Cortex of kidney (tissue), 1 donor: ENCODE measurements at places on chromosomes 5 and 9.

- no peak for DNase-seq
Measured at GRCh38 chr9:83070261-83070660, 7.3 kb upstream of the RASEF start.

DNA sequence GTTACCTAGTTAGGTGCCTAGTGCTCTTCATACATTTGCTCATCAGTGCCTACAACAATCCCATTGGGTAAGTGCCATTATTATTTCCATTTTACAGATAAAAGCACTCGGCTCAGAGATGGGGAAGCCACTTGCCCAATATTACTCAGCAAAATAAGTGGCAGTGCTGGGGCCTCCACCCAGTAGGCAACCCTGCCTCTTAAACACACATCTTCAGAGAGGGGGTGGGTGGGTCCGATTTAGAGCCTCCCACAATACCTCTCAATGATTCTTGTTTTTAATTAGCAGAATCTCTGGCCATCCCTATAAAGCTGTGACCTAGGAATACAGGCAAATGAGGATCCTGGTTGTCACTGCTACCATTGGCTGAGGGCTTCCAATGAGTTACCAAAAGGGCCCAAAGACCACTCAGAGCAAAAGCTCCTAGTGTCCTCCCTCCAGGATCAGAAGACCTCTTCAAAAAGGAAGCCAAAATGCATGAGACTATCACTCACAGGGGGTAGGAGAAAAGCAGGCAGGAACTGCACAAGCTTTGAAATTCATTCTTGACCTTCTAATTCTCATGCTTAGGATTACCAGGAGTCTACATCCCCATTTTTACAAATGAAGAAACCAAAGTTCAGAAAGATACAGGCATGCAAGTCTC is 36.1 kb upstream of the UBE2D2 start:
- DNase-seq: no peak

DNA sequence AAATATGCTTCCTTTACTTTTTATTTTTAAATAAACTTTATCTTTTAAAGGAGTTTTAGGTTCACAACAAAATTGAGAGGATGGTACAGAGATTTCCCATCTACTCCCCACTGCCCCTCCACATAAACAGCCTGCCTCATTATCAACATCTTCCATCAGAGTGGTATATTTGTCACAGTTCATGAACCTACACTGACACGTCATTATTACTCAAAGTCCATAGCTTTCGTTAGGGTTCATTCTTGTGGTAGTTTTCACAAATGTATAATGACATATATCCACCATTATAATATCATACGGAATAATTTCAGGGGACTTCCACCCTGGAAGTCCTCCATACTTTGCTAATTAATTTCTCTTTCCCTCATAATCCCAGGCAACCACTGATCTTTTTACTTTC is 204.9 kb downstream of the SMARCA2 start:
- DNase-seq: no peak

- no peak for DNase-seq
Measured at GRCh38 chr5:140978983-140979382, 12.7 kb downstream of the PCDHAC2 start.

GRCh38 chr9:85108746-85109145 is 439.2 kb downstream of the NTRK2 start:
- DNase-seq: no peak

GRCh38 chr9:138007566-138007917 is 130.0 kb downstream of the CACNA1B start:
- no peak for DNase-seq

DNA sequence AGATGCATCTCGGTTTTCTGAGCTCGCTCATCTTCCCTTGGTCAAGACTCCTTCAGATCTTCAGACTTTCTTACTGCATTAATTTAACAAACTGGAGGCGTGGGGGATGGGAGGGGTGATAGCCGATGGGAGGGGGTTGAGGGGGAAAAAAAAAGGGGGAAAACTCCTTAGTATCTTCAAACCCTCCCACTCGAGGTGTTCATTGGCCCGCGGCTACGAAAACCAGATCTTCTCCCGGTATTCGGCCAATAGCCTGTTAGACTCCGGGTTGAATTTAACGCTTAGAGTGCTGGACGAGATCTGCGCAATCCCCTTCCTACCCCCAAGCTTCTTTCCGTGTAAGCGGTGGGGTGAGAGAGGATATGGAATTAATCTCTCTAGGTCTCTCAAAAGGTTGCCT is 689 bp upstream of the GLRA1 start:
- no peak for DNase-seq

DNA sequence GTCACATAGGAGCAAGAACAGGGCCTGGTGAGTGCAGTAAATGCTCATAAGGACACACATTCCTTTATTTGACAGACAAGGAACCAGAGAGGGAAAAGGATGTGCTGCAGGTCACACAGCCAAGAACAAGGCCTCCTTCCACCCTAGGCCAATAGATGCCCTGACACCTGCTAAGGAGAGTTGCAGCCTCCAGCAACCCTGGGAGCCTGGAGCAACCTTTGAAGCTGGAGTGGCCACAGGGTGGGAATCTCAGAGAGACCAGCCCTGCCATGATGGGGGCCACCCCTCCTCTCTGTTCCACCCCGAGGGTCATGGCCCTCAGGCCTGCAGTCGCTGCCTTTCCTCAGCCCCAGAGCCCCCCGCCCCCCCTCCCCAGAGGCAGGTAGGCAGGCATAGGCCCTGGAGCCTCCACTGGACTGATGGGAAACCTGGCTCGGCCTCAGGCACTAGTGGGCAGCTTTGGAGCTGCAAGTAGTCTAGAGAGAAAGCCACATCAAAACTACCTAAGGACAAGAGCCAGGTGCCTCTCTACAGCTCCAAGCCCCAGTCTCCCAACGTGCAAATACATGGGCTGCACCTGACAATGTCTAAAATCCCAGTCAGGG is 116.1 kb upstream of the SPOCK1 start:
- no peak for DNase-seq

GRCh38 chr5:3393920-3394597 is 201.6 kb upstream of the IRX1 start:
- DNase-seq: no peak
